ENCODE measurements at places on chromosomes 5 and 9.

- peak; percentile 21 for DNase-seq
Measured at GRCh38 chr5:159098603-159099436, 896 bp downstream of the EBF1 start.

DNA sequence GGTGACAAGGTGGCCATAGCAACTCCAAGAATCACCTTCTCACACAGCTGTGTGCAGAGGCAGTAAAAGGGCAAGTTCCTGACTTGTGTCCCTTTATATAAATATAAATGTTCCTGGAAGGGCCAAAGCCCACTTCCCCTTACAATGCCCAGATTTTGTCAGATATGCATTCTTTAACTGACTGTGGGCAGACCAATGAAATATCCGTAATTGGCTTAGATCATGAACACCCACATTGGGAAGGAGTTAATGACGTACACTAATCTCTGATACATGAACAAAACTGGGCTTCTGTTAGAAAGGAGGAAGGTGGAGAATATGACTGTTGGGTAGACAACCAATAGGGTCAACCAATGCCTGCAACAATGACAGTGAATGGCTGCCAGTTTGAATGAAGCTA lies 397.2 kb upstream of the CLINT1 start:
- no peak for DNase-seq

DNA sequence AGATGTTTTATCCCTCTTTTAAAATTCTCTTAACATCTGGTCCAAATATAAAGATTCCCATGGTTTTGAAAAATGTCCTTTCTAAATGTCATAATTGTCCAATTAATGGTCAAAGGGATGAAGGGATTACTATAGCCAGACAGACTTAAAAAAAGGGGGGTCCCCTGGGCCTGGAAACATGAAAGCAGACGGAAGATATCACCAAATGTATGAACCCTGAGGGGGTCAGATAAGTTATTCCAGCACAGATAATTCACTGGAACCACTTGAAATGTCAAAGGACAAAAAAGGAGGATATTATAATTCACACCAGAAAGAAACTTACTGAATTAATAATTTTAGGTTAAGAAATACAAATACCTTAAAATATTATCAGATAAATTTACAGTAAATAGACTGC lies 155.8 kb downstream of the SEMA5A start:
- no peak for DNase-seq

DNA sequence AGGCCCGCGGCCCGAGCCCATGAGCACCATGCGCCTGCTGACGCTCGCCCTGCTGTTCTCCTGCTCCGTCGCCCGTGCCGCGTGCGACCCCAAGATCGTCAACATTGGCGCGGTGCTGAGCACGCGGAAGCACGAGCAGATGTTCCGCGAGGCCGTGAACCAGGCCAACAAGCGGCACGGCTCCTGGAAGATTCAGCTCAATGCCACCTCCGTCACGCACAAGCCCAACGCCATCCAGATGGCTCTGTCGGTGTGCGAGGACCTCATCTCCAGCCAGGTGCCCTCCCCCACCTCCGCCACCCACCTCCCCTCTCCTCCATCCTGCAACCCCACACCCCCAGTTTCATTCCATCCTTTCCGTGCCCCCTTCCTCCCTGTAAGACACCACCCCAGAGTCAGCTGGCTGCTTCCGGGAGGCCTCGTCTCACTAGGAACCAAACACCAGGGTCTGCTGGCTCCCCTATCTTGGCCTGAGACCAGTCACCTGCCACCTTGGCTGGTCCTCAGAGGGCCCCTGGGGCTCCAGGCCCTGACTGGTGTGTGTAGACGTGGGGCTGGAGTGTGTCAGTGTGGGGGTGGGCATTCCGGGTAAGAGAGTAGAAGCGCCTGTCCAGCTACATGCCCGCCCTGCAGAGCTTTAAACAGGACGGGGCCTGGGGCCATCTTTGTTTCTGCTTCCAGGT lies 655 bp downstream of the GRIN1 start:
- no peak for DNase-seq

GRCh38 chr5:77133061-77133758 lies 46.1 kb upstream of the ZBED3 start:
- no peak for DNase-seq

- no peak for DNase-seq
Measured at GRCh38 chr5:84228266-84228665, 156.4 kb downstream of the EDIL3 start.

DNA sequence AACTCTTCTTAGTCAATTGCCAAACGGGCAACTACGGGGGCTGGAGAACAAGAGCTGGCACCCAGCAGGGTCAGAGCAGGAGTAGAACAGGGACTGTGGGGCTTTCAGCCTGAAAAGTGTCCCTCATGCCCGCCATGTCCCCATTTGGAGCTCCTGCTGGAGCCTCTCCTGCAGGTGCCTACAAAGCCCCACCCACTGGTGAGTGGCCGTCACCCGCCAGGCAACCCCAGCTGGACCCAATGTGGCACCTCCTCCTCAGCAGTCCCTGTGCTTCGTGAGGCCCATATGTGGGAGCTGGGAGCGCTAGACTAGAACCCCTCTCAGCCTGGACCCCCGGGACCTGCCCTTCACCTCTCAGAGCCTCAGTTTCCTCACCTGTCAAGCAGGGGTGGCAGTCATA lies 40.9 kb downstream of the VAV2 start:
- no peak for DNase-seq

DNA sequence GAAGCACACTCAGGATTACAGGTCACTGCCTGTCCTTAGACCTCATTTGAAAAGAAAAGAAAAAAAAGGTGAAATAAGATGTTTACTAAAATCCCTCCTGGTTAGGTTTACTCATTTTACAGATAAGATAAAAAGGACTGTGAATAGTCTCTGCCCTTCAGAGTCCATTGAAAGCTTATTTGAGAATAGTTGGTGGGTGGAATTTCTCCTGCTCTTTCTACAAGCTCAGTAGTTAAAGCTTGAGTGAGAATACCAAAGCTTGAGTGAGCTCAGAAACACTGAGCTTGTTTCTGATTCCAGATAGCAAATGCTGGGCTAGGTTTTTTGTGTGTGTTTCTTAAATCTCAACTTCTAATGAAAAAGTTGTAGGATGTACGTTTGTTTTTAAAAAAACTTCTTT lies 106.7 kb downstream of the SLF1 start:
- DNase-seq, result no peak

DNA sequence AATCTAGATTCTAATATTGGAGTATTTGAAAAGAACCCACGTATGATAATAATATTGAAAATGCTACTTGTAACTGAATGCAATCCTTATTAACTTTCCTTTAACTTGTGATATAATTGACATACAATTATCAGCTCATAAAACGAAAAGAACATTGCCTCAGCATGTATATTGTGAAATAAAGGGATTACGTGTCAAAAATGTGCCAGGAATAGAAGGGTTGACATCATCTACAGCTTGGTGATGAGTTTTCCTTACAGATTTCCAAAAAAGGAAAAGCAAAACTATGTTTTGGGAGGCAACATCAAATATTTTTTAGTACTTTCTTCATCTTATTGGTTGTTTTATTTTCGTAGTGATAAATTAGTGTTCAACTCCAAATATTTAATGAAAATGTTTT lies 266.0 kb upstream of the PTGER4 start:
- DNase-seq, result no peak

- DNase-seq, result no peak
Measured at GRCh38 chr5:152593388-152593787, 188.3 kb upstream of the NMUR2 start.

DNA sequence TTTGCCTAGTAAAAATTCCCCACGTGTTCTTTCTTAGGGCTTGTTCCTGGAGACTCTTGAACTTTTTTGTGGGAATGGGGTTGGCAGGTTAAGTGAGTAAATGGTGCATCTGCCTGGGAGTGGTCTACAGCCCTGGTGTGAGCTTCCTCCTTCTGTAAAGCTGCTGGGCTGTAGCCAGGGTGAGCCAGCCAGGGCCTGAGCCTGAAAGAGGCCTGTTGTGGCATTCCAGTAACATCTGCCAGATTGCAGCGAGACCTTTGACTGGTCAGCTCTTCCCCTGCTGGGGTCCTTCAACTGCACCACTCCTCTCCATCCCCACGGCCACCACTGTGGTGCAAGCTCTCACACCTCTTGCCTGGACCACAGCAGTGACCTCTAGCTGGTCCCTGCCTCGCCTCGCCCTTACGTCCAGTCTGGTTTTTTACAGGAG lies 47.5 kb downstream of the SLC22A5 start:
- no peak for DNase-seq

- no peak for DNase-seq
Measured at GRCh38 chr5:88474574-88474973, 205.9 kb upstream of the TMEM161B start.

DNA sequence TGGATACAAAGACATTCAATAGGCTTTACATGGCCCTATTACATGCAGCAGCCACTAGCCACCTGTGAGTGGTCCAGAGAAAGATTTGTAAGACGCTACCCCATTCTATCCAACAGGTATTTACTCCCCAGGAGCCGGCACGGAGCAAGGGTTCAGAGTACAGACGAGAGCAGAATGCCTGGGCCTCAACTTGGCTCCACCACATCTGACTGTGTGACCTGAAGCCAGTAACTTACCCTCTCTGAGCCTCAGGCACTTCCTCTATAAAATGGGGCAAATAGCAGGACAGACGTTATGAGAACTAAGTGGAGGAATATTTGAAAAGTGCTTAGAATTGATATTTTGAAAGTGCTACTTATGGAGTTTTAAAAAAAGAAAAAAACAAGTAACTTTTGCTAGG lies 100.0 kb downstream of the TLE1 start:
- DNase-seq, result no peak

DNA sequence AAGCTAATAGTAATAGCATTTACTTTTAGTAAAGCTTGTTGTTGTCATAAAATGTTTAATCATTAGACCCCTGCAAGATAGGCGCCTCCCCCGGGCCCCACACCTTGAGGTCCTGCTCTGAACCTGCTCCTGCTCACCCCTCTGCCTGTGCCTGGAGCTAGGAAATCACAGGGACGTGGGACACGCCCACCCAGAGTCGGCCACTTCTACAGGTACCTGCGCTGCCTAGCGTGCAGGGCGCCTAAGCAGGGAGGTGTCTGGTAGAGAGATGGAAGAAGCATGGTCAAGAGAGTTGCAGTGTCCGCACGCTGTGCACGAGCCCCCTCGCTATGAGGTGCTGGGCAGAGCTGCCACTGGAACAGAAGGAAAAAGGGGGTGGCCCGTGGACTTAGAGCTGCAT lies 52.6 kb downstream of the HINT1 start:
- DNase-seq, result no peak

DNA sequence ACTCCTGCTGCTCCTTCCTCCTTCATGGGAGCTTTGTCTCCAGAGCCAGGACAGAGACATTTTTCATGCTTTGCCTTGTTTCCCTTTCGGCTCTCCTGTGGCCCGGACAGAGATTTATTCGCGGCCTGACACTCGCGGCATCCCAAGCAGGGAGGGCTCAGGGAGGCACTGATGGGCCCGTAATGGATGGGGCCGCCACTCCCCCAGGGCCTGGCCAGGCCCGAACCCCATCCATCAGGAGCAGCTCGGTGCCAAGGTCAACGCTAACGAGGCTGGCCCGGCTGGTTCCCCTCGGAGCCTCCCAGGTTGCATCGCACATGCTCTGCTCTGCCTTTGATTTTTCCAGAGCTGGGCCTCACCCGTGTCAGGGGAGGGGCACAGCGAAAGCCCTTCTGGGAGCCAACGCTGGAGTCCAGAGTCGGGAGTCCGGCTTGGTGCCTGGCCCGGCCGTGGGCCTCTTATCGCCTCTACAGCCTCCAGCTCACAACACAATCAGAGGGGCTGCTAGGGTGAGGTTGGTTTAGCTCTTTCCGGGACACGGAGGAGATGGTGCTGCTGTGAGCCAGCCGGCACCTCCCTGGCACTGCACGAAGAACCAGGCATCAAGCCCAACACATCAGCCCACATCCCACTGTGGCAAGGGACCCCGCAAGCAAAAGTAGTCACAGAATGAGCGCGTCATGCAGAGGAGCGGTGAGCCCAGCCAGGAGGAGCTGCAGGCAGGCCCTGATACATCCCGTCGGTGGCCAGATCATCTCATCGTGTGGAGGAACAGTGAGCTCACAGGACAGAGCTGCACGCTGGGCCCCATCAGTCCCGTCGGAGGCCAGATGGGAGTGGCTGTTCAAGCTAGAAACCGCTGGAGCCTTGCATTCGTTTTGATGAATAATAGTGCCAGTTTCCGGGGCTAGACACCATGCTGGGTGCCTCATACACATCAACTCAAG lies 72.2 kb upstream of the BARHL1 start:
- DNase-seq, result no peak

GRCh38 chr5:77842243-77842642 lies 66.1 kb upstream of the TBCA start:
- no peak for DNase-seq

GRCh38 chr5:170638454-170639220 lies 134.8 kb downstream of the KCNIP1 start:
- peak; percentile 38 for DNase-seq

DNA sequence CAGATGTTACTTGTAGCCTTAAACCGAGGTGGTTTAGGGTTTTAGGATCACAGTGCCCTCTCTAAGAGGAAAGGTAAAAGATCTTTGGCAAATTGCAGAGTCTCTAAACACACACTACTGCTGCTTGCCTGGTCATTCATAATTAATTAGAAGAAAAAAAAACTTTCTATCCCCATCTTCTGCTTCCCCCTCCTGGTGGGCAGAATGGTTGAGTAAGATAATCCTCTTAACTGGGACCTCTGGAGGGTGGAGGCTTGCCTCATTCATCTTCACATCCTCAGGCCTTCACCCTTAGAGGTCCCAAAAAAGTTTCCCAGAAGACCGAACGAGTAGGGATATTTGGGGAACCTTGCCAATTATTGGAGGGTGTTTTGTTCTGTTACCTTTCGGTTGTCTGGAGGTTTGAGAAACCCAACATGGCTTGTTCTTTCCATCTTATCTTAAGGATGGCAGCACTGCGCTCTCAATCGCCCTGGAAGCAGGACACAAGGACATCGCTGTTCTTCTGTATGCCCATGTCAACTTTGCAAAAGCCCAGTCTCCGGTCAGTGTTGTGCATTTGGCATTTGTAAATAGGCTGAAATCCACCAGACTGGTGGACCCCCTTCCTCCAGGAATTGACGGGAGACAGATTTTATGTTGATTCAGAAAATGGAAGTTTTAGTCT lies 97.3 kb upstream of the DMRT1 start:
- no peak for DNase-seq
